ENCODE measurements at places on chromosomes 6 and 20.

GRCh38 chr6:129635396-129636130 lies 74.4 kb downstream of the ARHGAP18 start:
- DNase-seq = no peak

GRCh38 chr6:34292954-34293353 lies 44.1 kb upstream of the SMIM29 start:
- DNase-seq = no peak

DNA sequence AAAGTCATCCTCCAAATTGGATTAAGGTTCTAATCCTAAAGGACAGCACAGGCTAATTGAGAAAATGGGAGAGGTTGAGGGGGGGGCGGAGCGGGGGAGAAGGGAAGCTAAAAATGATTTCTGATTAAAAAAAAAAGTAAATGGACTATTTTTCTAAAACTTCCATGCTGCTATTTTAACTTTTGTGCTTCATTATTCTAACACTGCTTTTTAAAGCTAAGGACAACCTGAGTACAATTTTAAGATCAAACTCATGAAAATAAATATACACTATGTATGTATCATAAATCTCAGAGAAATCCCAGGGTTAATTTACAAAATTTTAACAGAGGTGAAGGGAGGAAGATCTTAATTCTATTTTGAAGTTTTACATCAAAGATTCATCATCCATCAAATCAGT lies 4.4 kb downstream of the MAN1A1 start:
- DNase-seq = no peak

- no peak for DNase-seq
Observed at GRCh38 chr6:44696099-44696498, 308.6 kb downstream of the CDC5L start.

DNA sequence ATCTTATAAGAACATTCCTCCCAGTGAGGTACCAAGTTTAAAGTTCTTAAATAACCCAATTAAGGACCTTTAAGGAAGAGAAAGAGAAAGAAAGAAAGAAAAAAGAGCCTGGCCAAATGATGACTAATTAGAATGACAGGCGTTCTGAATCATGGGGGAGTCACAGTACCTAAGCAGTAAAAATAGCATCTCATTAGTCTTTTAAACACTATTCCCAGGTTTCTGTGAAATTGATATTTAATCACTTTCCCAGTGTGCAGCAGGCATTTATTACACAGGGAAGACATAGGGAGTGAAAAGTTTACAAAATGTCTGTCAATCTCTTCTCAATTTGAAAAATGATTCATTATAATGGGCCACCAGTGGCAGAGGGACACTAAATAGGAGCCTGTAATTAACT lies 251.4 kb upstream of the MANEA start:
- no peak for DNase-seq

GRCh38 chr6:27806981-27807440 lies 105.2 kb downstream of the OR2B2 start:
- DNase-seq = peak; percentile 70

DNA sequence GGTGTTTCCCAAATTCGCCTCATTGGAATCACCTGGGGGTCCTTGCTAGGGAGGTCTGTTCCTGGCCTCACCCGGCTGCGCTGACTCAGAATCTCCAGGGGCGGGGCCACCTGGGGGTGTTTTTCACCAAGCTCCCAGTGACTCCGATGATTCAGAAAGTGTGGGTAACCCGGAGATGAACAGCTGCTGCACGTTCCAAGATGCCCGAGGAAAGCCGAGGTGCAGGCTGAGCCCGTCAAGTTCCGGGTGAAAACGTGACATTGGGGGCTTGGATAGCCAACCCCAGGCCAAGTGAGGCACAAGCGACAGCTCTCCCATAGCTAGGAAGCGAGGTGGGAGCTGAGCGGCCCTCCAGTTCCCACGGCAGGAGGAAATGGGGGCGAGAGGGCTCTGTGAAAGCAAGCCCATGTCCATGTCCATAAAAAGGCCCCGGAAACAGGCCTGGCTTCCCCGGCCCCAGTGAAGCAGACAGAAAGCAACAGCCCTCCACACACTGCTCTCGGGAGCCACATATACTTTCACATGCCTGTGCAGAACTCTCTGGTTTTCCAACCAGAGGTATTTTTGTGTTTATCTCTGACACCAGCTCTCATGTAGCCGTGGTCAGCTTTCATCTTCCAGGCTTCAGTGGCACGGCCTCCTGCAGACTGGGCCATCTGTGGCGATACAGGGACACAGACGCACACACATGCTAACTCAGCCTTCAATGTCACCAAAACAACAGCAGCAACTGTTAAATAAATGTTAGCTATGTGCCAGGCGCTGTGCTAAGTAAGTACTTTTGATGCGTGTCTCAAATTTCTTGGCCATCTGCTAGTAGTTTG lies 90.7 kb upstream of the CCDC28A start:
- no peak for DNase-seq

DNA sequence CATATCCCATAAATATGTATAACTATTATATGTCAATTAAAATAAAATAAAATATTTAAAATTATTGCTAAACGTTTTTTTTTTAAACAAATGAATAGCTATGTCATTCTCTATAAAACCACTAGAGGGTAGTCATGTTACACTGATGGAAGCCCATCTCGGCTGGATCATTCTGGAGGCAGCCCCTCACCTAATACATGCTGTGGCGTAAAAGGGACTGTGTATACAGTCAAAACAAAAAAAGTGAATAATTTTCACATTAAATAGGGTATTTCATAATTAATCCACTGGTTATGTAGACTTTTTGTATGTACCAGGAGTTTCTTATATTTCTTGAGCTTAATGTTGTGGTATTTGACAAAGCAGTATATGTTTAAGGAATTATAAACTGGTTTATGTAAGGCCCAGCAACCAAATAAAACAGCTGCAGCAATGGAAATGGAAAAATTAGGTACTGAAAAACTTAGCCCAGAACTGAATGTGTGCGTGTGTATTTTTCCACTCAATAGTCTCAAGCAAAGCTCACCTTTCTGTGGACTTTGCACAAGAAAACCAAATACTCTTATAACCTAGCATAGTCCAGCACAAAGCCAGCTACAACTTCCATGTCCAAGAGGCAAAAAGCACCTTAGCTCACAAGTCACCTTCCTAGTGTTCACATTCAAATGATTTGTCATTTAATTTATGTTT lies 81.7 kb downstream of the COL9A1 start:
- no peak for DNase-seq

DNA sequence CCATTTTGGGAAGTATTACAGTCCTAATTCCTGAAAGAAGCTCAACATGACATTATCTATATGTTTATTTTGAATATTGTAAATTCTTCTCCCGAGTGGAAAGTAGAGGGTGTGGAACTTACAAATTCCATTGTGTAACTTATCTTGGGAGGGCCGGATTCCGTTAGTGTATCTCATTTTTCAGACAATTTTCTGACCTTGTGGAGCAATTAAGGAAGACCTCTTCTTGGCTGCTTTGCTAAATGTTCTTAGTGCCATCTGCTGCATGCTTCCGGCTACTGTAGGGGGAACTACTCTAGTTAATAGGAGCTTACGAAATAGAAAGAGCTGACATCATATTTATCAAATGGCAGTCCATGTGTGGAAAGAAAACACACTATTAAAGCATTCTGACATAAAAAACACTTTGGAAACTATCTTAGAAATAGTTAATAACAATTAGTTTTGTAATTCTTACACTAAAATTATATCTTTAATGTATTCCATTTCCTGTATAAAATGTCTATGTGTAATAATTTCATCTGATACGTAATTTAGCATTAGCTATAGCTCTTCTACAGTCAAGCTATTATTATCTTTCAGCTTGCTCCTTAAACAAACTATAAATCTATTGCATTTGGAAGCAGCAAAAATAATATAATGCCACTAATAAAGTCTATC lies 41.5 kb upstream of the KCNQ5 start:
- no peak for DNase-seq

- peak; percentile 74 for DNase-seq
Observed at GRCh38 chr6:26241033-26241895, 123.7 kb upstream of the BTN3A2 start.

- DNase-seq = no peak
Observed at GRCh38 chr6:14125346-14125745, 7.8 kb downstream of the CD83 start.

- DNase-seq = no peak
Observed at GRCh38 chr20:47066484-47067270, 172.0 kb downstream of the EYA2 start.
